ENCODE measurements at places on chromosomes 7 and 10.

GRCh38 chr10:3544561-3544960 lies 240.4 kb downstream of the KLF6 start:
- no peak for DNase-seq

DNA sequence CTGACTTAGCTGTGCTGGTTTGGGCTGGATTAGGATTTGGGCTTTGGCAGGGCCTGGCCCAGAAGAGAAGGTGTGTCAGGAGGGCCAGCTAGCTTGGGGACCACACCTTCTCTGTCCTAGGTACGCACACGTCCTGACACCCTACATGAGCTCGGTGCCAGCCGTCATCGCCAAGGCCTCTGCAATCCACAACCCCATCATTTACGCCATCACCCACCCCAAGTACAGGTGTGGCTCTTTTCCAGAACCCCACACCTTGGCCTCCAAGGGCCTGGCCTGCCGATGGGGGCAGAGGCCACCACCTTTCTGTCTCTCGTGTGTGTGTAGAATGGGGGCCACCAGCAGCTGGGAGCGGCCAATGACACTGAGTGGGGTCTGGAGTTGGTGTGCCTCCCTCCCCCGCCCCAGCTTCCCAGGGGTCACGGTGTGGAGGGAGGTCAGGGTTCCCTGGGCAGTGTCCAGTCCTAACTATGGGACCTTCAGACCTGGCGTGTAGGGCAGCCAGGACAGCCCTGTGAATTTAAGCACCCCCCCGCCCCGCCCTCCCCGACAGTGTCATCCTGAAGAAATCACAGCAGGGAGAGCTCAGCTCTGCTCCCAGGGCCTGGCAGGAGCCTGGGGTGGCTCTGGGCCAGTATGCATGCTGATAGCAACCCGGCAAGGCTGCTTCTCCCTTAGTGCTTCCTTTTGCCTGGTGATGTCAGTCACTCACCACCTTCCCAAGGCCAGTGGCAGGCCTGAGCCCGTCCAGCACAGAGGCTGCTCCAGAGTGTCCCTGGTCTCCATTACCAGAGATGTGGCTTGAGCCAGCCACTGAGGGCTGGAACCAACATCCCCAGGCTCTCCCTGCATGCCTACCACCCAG lies 6.9 kb upstream of the LDB3 start:
- no peak for DNase-seq

DNA sequence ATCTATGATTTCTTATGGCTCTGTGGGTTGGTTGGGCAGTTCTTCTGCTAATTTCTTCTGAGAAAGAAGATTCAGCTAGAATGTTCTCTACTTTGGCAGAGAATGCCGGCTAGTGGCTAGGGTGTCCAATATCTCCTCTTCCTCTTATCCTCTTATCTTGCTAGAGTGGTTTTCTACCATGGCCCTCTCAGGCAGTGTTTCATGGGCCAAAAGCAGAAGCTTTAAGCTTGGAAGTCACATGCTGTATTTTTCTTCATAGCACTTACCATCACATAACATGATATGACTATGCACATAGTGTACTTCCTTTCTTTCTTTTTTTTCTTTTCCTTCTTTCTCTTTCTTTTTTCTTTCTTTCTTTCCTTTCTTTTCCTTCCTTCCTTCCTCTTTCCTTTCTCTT lies 140.0 kb downstream of the ITGB8 start:
- DNase-seq, result no peak

- DNase-seq, result no peak
Measured at GRCh38 chr10:118308664-118309063, 33.5 kb downstream of the FAM204A start.

DNA sequence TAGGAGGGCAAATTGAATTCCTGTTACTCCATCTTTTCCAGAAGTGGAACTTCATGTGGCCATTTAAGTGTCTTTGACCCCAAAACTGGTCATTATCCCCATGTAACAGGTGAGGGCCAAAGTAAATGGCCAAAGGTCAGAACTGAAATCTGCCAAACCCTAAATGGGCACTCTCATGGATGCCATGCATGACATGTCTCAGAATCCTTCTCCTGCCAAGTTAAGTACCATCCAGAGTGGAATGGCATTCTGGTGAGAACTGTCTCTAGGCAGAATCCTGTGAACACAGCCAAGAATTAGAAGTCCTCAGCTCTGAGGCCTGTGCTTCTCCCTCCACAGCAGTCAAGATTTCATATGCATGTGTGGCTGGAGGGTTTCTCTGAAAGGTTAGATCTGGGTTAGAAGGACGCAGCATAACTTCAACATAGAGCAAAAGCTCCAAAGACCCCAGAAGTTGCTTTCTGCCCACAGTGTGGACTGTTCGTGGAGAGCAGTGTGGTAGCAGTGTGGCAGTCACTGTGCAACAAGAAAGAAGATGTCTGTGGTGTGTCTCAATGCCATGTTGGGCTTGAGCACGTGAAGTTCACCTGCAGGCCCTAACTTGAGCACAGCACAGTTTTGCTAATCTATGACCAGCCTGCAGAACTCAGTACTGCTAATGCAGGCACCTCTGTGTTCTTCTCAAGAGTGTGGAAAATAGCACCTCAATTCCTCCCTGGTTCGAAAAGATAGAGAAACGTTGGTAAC lies 121.3 kb downstream of the ADCY1 start:
- DNase-seq, result no peak

- no peak for DNase-seq
Measured at GRCh38 chr7:34153656-34154270, 248.4 kb downstream of the BMPER start.

GRCh38 chr10:80132299-80133139 lies at the start of gene PLAC9:
Gene PLAC9 (plus strand): TSS chr10:80132730. CDS start chr10:80132763, 33 bp downstream.
- DNase-seq, result no peak

DNA sequence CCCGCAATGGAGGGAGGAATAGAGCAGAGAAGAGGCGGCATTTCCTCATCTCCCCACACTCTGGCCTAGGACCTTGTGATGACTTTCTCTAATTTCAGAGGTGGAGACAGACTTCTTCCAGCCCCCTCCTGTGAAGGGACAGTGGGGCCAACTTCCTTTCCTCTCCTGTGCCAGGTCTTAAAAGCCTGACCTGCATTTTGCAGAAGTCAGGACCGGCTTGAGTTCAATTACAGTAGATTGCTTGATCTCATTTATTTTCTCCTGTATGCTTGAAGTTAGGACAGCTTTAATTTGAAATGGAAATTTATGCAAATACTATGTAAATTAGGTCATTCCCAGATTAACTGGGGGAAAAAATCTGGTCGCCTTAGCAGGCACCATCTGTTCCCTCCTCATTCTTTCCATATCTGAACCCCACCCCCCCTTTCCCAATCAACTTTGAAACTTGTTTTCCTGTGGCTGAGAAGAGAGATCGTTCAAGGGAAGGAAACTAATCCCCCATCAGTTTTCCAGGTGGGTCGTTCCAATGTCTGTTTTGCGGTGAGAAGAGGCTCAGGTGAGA lies 57.1 kb downstream of the SYPL1 start:
- DNase-seq, result no peak

GRCh38 chr10:42836771-42837468 lies 54.3 kb downstream of the BMS1 start:
- DNase-seq, result no peak

GRCh38 chr10:133475425-133475734 lies 21.6 kb downstream of the SCART1 start:
- no peak for DNase-seq

GRCh38 chr10:59709395-59710125 lies at the start of gene SLC16A9:
Gene SLC16A9 (minus strand): TSS chr10:59709850. CDS start chr10:59684291, 25,559 bp downstream.
- DNase-seq, result no peak

DNA sequence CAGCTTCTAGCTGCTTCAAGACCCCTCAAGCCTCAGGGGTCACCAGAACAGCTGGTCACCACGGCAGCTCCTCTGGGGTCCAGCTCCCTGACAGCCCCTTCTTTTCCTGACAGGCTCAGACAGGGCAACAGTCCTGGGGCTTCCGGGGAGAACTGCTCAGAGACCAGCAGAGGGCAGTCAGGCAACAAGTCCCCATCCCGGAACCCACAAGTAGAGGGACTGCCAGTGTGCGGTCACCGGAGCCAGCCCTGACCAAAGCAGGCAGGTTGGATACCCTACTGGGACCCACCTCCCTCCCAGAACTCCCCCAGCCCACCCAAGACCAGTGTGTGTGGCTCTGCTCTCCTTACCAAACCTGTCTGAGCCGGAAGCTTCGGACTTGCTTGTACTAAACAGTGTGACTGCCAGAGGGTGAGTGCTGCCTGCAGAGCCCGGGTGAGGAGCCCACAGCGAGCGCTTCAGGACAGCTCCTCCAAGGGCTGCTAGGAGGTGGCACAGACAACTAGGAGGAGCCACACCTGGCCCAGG lies 40.3 kb downstream of the YKT6 start:
- DNase-seq, result no peak

DNA sequence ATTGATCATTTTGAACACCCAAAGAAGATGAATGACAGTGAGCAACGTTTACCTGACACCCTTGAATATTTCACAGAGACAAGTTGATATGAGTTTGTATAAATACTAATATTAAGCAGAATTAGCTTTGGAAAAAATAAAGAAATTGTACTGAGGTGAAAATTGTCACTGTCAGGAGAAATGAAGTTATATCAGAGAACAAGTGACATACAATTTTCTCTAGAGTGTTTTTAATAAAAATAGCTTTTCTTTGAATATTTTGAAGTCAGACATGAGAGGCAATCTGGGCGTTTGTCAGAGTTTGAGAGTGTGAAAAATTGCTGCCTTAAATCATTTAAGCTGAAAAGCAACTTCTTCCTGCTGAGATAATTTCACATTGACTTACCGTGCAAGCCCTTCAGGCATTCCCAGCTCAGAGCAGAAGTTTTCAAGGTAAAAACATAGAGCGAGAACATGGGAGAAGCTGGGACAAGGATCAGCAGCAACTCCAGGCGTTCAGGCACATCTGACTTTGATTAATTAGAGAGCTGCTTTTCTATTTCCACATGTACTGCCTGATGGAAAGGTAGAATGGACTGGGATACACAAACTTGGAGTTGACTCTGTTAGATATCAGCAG lies 535.9 kb downstream of the TFEC start:
- DNase-seq, result no peak

- DNase-seq, result no peak
Measured at GRCh38 chr7:74182453-74183090, 8.4 kb downstream of the EIF4H start.

DNA sequence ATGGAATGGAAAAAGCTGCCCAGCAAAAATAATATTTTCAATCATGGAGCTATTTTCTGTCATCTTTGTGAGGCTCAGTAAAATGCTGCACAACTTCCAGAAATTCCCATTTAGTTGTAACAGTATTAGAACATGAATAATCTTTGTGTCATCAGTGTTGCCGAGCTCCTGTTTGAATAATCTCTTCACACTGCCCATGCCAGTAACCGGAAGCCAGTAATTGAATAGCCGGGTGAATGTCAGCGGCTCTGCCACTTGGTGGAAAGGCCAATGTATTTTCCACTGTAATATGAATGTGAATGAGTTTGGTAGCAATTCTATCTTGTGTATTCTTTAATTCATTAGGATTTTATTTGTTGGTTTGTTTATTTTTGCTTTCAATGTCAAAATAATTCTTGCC lies 172.5 kb upstream of the INSYN2A start:
- DNase-seq, result no peak

DNA sequence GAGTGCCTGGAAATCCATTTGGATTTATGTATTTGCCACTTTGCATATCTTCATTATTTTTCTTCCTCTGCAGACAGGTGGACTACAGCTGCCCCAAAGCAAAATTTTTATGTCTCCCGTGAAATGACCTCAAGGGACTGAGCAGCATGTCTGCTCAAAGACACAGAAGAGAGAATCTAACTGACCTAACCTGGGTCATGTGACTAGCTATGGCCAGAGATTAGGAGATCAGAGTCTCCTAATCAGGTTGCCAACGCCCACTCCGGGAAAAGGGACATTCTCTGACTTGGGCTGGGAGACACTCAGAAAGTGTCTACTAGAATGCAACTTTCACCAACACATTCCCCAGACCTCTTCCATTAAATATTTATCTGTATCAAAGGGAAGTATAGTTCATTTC lies 2.5 kb upstream of the BAMBI start:
- DNase-seq, result no peak

DNA sequence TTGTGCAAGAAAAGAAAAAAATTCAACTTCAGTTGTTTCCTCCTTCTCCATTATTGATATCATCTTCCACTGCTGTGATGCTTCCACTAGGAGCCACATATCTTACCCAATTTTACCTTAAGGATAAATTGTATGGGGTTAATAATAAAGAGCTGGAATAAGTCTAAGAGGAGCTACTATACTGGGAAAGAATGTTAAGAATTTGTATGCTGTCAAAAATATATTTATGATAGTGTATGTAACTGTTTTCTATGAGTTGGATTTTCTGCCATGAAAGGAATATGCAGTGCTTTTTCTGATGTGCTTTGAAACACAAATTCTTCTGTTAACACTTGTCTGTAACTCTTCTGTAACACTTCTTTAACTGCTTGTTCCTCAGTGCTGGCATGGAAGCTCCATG lies 219.1 kb downstream of the VTI1A start:
- DNase-seq, result no peak

- DNase-seq, result no peak
Measured at GRCh38 chr10:91034042-91034441, 113.2 kb upstream of the ANKRD1 start.

DNA sequence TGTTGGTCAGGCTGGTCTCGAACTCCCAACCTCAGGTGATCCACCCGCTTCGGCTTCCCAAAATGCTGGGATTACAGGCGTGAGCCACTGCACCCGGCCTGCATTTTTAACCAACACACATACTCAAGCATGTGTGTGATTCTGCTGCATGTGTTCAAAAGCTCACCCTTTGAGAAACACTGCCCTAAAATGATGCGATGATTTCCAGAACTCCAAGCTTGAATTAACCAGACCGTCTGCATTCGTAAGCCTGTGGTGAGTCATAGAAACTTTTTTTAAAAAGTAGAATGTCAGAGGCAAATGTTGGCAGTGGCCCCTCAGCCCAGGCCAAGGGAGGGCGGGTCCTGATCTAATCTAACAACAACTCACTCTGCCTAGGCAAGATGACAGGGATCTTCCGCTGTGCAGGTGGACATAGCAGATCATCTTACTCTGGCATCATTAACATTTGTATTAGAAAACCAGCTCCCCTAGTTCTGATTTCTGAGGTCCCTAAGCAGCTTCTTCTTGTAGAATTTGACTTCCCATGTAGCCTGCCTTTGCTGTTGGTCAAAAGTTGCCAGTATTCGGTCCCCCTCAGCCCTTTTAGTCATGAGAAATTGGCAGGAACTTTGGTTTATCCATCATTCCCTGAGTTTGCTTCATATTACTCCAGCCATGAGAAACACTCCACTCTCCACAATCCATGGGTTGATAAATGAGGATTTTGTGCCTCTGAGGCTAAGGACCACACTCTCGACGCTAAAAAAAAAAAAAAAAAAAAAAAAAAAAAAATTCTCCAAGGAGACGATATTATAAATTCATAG lies 190.4 kb downstream of the SKIDA1 start:
- no peak for DNase-seq

GRCh38 chr7:40470091-40470592 lies 335.3 kb downstream of the SUGCT start:
- no peak for DNase-seq

- DNase-seq, result no peak
Measured at GRCh38 chr7:2279896-2280295, 34.3 kb downstream of the SNX8 start.

- DNase-seq, result no peak
Measured at GRCh38 chr10:122688293-122688989, 11.2 kb downstream of the C10orf120 start.

- no peak for DNase-seq
Measured at GRCh38 chr7:41744161-41744560, 41.3 kb upstream of the INHBA start.
